ENCODE measurements at places on chromosomes 4 and X.

DNA sequence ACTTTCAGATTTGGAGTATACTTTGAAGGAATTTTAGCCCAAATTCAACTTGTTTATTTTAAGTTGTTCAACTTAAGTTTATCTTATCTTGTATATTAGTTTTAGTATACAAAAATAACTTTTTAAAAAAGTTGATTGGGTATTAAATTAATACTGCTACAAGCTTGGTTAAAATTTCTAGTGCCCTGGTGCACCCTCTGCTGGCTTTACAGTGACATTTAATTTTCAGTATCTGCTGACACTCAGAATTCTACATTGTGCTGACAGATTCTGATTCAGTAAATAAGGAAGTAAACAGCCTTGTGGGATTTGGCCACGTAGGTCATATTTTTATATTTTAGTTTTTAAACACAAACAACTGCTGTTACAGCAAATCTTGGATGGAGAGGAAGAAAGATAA, 2.9 kb downstream of the EDA start:
- peak; percentile 6 for DNase-seq

- DNase-seq: no peak
Observed at GRCh38 chr4:8459867-8460445, 19.4 kb downstream of the TRMT44 start.

GRCh38 chr4:57059890-57060716, 50.1 kb downstream of the IGFBP7 start:
- no peak for DNase-seq

- DNase-seq: no peak
Observed at GRCh38 chr4:27662426-27662825, 801.8 kb downstream of the STIM2 start.

- DNase-seq: no peak
Observed at GRCh38 chr4:94486372-94486801, 34.6 kb downstream of the PDLIM5 start.

Data from T-helper 1 cell (primary cell).